NCI-H2171 (cell line): ENCODE measurements at places on chromosomes 6 and 20.

DNA sequence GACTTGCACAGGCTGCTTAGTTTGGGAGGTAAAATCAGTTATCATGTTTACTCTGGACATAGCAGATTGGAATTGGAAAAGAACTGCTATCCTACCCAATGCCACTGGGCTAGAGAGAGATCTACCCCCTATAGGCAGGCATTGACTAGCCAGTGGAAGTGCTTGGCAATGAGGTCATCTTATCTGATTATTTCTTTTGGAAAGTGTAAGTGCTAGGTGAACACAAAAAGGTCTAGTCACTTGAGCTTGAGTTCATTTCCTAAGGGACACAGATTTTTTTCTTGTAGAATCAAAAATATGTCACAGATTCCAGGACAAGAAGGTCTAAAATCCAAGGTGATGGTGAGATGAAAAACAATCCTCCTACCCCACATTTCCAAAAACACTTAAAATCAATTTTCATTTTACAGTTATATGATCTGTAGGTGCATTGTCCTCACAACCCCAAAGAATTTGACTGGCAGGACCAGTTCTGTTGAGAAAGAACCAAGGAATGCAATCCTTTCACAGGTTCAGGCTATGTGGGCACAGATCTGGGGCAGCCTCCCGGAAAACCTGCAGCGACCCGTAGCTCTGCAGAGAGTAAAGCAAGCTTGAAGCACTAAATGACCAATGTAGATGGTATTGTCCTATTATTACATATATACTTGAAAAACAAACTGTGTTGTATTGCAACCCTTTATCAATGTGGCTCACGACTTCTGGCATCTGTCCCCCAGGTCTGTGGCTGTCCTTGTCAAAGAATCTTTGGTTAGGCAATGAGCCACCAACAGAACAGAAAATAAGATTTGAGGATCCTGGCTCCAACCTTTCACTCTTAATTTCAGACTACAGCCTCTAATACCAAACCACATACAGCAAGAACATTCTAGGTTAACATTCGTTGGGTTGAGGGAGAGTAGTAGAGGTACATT is 67.3 kb upstream of the ADTRP start:
- no peak for DNase-seq

- no peak for DNase-seq
Observed at GRCh38 chr6:88922775-88923548, 40.5 kb downstream of the RNGTT start.

DNA sequence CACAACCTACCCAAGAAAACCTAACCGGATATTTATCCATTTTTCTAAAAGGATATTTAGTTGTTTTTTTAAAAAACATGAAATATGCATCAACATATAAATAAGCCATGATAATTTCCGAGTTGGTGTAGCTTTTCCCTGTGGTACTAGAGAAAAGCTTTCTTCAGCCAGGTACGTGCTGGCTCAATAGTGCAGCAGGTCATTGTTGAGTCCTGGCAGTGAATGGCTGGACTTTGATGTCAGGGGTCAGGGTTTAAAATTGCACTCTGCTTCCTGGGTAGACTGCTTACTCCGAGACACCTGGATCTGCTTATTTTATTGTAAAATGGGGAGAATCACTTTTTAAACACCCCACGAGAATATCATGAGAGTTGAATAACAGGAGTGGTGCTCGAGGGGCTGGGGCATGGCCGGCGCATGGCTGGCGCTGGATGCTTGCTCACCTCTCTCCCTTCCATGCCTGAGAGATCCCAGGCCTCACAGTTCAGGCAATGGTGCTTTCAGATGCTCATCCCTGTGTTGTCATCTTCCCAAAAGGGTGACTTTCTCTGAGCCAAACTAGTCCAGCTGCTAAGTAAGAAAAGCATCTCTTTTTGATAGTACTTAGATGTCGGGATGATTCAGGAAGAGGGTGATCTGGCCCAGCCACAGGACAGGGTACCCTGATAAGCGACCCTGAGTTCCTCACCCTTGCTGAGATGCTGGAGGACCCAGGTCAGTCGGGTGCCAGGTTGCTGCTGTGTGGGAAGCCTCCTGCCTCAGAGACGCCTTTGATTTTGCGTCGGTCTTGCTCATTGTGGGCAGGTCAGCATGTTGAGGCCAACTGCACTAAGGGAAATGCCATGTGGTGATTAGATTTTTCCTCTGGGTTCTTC is 269.1 kb upstream of the FOXQ1 start:
- no peak for DNase-seq

DNA sequence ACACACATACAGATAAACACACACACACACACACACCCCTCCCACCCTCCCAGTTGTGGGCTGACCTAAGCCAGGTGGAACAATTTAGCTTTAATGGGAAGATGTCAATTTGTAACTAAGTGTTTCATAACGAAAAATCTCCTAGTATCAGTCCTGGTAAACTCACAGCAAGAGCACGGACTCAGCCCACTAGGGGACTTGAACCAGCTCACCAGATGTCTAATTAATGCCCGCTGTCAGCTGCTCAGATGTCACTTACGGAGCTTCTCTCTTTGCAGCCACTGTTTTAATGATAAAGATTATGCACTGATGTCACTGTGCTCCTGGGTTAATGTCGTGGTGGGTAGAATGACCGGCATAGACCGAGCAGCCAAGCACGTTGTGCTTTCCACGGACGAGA is 116.6 kb upstream of the INSM1 start:
- peak; percentile 66 for DNase-seq

DNA sequence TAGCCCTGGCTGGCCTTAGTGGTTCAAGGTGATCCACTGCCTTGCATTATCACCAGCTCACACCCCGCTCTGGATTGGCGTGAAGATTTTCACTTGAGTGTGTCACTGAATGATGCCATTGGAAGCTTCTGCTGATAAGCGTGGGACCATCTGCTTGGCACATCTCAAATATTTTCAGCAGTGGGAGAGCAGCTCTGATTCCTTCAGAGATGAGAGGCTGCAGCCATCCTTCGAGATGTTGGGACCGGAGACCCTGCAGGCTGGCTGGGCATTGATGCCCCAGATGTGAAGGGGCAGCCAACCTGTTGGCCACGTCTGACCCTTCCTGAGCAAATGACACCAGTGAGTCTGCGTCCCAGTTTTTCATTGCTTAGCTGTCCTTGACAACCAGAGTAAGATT is at the start of gene MAS1:
Gene MAS1 (plus strand): TSS at position 197 of the 400 bp plus-strand sequence. CDS start 15,968 bp downstream, outside the sequence.
- DNase-seq, result no peak

DNA sequence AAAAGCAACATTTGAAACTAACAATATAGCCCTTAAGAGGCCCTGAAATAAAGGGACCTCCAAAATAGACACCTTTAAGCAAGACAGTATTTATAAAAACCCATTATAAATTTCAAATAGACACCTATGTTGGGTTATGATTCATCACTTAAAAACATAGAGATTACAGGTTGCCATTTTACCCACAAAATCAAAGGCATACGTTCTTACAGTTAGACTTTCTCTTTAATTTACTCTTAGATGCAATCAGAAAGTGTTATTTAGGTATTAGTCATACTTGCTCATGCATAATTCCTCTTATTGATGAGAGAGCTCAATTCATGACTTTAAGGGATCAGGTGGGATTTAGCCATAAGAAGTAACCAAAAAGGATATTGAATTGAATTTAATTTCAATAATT is 51.5 kb upstream of the TMEM200A start:
- DNase-seq, result no peak

- DNase-seq, result no peak
Observed at GRCh38 chr6:152052061-152052460, 244.6 kb downstream of the ESR1 start.

GRCh38 chr6:63516186-63516944 is 55.9 kb upstream of the LOC128125822 start:
- no peak for DNase-seq

DNA sequence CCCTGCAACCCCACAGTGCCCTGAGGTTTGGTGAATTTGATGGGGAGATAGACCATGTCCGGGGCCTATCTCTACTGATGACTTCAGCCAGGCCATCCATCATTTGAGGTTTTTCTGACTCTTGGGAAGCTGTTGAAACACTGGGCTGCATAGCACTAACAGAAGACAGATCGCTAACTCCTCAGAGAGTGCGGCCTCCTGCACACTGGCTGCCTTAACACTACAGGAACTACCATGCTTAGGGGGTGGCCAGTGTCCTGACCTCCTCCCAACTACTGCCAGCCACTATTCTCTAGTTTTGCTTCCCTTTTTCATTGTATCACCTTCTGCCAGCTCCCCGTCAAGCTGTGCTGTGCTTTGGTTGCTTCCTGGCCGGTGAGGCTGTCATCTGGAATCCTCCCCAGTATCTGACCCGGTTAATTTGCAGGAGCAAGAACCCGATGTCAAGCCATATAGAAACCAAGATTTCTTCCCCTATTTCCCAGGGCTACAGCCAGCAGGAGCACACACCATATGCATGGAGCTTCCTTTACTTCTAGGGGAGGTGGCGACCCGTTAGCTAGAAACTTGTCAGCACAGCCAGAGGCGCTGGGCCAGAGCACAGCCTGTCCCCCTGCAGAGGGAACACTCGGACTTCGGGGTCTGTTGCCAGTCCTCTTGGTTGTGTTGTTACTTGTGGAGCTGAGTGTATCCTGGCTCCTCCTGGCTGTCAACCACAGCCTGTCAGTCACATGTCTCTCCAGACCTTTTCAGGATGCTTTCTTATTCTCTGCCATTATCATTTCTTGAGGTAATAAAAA is 57.3 kb upstream of the TRAF3IP2 start:
- no peak for DNase-seq

- peak; percentile 18 for DNase-seq
Observed at GRCh38 chr6:32886681-32887383, 32.8 kb downstream of the PSMB9 start.

GRCh38 chr6:111269401-111269970 is 182.2 kb downstream of the SLC16A10 start:
- DNase-seq, result no peak

DNA sequence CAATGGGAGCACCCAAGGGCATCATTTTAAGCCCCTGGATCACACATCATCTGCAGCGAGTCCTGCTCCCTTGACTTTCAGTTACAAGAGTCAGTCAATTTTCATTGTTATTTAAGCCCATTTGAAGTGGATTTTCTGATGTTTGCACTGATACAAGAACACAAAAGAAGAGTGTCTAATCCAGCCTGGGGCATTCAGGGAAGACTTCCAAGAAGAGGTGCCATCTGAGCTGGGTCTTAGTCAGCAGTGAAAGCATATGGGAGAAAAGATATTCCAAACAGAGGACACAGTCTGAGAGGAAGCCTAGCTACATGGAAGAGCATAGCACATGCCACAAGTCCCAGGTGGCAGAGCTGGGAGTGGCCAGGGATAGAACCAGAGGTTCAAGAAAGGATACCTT is 10.4 kb upstream of the FOXP4 start:
- DNase-seq, result no peak

- DNase-seq, result no peak
Observed at GRCh38 chr20:55216525-55217242, 741.3 kb downstream of the DOK5 start.

DNA sequence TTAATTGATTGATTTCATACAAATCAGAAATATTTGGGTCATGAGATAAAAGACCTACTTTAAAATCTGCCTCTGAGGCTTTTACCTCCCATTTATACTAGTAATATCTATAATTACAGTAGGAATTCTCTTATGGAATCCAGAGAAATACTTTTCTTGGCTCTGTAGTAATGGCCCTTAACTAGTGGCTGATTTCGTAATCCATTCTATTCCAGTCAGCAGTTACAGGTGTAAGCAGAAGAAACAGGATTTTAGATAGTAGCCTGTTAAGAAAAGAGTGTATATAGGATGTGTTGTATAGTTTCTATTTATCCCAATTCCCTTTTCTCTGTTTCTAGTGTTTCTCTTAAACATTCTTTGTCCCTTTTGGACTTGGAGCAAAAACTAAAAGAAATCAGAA is 21.2 kb downstream of the PEX3 start:
- no peak for DNase-seq

- DNase-seq, result no peak
Observed at GRCh38 chr20:44057698-44058675, 129.0 kb downstream of the JPH2 start.

- no peak for DNase-seq
Observed at GRCh38 chr6:30767158-30767943, 23.0 kb upstream of the IER3 start.

- no peak for DNase-seq
Observed at GRCh38 chr20:3158968-3159431, 665 bp downstream of the FASTKD5 start.

GRCh38 chr6:167127785-167128531 is 5.1 kb downstream of the CCR6 start:
- no peak for DNase-seq
